ENCODE measurements at places on chromosomes 13 and 19.

- peak; percentile 15 for DNase-seq
Measured at GRCh38 chr19:38977445-38978325, 2.1 kb upstream of the FBXO17 start.

- DNase-seq: no peak
Measured at GRCh38 chr19:10789866-10790265, 46.1 kb downstream of the TMED1 start.

DNA sequence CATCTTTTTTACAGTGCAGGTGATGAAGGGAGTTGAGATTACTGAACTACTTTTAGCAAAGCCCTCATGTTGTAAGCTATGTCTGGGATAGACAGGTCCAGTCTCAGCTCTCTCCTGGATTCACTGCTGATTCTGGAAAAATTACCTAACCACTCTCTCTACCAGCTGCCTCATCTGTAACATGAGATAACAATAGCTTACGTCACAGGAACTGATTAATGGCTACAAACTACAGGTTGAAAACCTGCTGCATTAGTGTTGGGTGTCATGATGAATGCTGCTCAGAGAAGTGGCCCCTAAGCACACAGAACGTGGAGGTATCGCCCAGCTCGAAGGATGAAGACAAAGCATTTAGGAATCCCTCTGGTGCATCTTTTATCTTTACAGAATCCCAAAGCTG is 277.8 kb downstream of the ABCC4 start:
- DNase-seq: no peak

- DNase-seq: no peak
Measured at GRCh38 chr13:111518161-111518792, 197.8 kb downstream of the TEX29 start.

- no peak for DNase-seq
Measured at GRCh38 chr19:6217752-6218334, 61.9 kb downstream of the MLLT1 start.

DNA sequence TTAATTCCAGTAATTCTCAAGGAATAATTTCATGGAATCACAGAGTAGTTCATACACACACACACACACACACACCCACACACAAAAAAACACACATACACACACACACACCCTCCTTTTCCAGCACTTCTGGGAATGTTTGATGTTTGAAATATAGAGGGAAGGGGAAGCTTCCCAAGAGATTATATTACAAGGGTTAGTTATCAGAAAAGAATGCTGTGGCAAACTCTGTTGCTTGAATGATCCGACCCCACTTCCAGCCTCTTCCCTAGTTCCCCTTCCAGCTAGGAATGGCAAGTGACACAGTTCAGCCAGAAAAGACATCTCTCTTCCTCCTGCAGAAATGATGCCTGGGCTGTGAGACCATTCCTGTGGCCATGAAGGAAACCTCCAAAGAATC is 49.9 kb downstream of the KCTD12 start:
- DNase-seq: no peak

DNA sequence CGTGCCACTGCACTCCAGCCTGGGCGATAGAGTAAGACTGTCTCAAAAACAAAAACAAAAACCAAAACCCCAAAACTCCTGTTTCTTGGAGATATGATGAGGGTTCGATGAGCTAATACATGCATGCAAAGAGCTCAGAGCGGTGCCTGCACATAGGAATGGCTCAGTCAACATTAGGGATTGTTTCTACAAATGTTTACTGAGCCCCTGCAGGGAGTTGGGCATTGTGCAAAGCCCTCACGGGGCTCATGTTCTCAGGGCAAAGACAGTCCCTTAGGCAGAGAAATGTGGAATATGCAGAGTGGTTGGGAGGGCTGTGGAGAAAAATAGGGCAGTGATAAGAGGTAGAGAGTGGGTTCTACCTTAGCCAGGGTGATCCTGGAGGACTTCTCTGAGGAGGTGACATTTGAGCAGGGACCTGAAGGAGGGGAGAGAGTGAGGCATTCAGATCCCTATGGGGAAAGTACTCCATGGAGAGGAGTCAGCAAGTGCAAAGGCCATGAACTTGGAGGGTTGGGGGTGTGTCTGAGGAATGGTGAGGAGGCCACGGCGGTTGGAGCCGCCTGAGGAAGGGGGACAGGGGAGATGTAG is 1.5 kb upstream of the EHD2 start:
- DNase-seq: no peak

DNA sequence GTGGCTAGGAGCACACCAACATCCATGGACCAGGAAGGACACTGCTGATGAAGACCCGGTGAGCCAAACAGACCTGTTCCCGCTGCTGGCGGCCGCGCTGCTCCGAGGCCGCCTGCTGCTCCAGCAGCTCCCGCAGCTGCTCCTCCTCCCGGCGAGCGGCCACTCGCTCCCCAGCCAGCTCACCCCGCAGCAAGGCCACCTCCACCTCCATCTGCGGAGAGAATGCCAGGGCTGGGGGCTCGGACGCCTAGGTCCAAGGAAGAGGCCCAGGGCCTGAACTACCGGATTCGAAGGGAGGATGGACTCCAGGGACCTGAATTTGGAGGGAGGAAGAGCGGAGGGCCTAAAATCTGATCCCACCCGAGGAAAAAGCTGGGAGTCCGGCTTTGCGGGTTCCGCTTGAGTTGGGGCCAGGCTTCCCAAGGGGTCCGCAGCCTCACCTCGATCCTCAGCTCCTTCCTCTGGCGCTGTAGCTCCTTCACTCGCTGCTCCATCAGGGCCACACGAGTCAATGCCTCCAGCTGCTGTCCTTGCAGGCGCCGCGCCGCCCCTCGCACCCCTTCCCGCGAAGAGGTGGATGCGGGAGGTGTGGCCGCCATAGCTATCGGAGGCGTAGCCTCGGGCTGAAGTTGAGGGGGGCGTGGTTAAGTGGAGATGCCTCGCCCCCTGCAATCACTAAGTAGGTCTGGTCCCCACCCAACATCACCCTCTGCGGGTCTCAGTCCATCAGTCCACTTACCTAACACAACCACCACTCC is 2.7 kb downstream of the PHLDB3 start:
- no peak for DNase-seq

DNA sequence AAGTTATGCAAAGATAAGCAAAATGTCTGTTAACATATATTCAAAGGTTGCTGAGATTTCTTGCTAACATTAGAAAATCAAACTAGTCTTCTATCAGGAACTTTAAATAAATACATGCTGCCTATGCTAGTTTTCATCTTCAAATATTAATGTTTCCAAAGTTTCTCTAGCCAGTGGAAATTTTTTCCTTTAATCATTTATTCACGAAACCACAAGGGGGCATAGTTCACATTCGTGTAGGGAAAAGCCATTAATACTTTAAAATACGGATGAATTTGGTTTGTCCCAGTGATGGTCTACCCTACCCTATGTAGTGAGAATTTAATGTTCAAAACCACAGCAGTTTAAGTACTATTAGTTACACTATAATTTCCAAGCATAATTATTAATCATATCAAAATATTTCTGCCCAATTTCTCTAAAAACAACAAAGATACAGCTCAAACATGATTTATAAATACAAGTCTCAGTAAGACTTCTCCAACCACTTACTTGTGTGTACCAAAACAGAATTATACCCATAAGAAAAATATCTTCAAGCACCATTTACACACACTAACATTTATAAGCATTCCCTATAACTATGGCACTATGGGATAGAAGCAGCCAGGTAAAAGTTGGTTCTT is 16.2 kb downstream of the NUFIP1 start:
- DNase-seq: peak; percentile 57

DNA sequence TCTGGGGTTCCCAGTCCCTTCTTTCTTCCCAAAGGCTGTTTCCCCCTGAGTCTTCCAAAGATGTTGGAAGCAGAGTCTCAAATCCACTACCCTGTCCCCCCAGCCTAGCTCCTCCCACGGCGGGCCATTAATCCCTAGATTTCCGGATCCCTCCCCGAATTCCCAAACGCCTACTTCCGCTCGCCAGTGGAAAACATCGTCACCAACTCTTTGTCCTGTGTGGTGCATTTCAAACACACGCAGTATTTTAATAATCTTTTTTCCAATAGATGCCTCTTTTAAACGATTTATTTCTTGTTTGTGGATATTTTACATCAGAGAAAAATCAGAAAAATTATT is 610 bp downstream of the ZNF791 start:
- peak; percentile 69 for DNase-seq

DNA sequence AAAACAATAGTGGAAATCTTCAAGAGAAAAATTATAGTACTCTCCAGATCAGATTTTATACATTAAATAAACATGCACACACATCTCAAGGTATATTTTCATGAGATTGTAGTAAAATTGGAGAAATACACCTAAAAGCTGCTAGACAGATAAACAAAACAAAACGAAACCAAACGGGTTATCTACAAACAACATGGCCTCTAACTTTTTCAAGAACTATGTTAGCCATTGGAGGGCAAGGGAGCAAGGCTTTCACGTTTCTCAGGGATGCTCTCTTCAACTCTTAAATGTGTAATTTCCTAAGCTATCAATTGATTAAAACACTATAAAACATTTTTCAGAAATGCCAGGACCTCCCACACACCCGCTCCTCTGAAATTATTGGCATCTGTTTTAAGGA is 1262.4 kb upstream of the PCDH20 start:
- peak; percentile 27 for DNase-seq

DNA sequence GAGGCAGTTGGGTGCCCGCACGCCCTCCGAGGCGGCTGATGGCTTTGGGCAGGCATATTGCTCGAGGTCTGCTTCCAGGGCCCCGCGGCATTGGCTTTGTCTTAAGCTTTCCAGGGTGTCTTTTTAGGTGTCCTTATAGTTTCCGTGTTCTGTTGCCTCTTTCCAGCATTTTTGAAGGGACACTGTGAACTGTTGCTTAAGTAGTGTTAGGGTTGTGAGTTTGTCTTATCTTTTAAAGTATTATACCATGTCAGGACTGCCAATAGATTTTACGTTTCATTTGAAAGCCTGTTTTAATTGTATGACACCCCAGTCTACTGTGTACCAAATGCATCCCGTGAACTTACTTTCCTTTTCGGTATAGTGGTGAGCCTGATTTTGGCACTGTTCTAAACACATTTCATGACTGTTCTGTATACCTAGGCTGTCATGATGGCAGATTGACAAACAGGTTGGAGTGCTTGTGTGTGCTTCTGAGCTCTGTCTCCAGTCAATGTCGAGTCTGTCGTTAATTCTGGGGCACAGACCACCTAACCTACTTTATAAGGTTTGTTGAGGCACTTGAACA is 656 bp downstream of the PCCA start:
- peak; percentile 33 for DNase-seq

GRCh38 chr19:39951686-39952085 is 17.3 kb upstream of the FCGBP start:
- DNase-seq: no peak

DNA sequence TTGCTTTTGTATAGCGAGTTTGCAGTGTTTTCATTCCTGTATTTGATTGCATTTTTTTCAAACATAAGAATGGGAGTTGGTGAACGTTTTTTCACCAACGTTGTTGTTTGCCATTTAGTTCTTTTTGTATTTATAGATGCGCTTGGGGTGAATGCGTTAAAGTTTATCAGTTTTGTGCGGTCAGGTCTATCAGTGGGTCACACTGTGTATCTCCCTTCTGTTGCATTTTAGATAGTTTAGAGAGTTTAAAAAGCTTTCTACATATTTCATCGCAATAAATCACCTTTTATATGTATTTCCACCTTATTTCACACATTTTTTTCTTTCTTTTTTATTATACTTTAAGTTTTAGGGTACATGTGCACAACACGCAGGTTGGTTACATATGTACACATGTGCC is 16.4 kb downstream of the OR7A5 start:
- DNase-seq: no peak

GRCh38 chr13:41960211-41960636 is 685 bp downstream of the VWA8 start:
- peak; percentile 24 for DNase-seq

DNA sequence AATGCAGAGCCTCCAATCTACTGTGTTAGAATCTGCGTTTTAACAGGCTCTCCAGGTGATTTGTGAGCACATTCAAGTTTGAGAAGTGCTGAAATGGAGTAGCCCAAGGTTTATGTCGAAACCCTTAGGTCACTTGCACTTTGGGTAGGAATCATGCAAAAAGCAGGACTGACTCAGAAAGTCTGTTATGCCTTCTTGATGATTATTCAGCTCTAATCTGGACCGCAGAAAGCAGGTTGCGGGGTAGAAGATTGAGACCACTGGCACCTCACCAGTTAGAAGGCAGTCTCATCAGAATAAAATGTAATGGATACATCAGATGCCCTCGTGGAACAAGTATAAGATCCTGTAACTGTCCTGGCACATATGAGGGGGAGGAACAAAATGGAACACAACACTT is 326.3 kb downstream of the DCLK1 start:
- DNase-seq: no peak

DNA sequence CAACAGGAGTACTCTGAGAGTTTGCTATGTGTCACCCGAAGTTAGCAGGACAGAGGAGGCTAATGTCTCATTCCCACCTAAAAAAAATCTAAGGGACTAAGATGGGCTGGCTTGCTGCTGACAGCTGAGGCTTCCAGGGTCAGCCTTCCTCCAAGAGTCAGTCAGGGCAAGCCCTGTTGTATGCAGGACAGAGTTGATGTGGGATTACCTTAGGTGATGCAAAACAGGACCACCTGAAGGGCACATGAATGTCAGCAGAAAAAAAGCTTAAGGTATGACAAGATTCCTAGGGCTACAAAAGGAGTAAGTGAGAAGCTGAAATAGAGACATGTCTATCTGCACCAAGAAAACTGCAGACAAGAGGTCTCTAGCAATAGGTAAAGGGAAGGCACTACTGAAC is 151.5 kb downstream of the NHLRC3 start:
- DNase-seq: no peak

- no peak for DNase-seq
Measured at GRCh38 chr13:93226065-93226622, 463 bp upstream of the GPC6 start.

DNA sequence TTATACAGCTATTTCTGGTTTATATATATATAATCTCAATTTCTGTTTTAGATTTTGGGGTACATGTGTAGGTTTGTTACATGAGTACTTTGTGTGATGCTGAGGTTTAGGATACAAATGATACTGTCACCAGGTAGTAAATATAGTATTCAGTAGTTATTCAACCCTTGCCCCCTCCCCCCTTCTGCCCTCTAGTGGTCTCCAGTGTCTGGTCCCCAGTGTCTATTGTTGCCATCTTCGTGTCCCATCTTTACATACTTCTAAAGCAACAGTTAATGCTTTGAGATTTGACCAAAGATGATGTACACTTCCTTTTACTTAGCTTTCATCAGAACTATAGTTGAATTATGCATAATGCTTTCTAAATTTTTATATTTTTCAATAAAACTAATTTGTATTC is 1623.4 kb upstream of the PRR20A start:
- DNase-seq: peak; percentile 43

- peak; percentile 60 for DNase-seq
Measured at GRCh38 chr13:45718063-45718462, 15.9 kb downstream of the CBY2 start.
